ENCODE measurements at places on chromosomes 5 and 9.
A peak's percentile ranks its signal among the peaks of the same experiment; 100 is the strongest.

GRCh38 chr5:81486711-81487110 is 92.8 kb upstream of the ACOT12 start:
- no peak for DNase-seq

GRCh38 chr5:173837654-173838053 is 50.5 kb upstream of the CPEB4 start:
- DNase-seq = no peak

GRCh38 chr5:154410786-154411185 is 35.0 kb upstream of the SAP30L start:
- no peak for DNase-seq

DNA sequence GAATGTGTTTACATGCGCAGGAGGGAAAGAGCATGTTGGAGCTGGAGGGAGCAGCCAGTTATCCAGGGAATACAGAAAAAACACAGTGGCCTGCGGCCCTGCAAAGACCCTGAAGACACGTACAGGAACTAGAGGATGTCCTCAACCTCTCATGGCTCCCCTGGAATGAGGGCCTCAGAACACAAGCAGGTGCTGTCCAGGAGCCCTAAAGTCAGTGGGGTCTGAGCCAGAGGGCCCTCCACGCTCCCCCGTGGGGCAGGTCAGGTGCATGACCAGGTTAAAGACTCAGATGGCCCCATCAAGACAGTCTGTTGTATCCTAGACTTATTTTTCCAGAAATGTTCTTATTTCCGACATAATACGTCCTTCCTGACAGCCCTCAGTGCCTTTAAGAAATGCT is 106.9 kb downstream of the ROR2 start:
- DNase-seq = no peak

DNA sequence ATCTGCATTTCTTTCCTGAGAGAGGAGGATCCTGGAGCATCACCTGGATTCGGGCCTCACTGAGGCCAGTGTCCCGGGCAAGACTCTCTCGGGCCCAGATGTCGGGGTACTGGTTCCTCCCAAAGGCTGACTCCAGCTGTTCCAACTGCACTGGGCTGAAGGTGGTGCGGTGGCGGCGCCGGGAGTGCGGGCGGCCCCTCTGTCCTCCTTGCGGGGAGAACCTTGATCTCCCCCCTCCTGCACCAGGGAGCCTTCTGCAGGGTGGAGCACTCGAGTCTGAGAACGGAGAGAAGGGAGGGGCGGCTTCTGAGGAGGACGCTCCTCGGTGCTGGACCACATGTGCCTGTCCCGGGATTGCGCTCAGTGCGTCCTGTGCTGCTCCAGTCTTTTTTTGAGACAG is 2.0 kb downstream of the PROP1 start:
- DNase-seq = no peak

DNA sequence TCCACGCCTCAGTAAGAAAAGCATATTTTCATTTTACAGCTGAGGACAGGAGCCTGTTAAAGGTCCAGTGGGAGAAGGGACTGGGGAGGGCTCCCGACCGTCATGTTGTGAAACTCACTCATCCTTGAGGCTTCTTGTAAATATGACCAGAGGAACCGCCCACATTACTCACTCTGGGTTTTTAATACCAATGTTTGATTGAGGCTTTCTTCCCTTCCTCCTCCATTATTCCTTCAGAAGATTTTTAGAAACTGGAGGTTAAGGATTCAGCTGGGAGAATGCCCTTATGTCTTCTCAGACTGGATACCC is 61.4 kb upstream of the GLRX start:
- peak; percentile 75 for DNase-seq

GRCh38 chr9:133970581-133971058 is 21.5 kb downstream of the VAV2 start:
- DNase-seq = no peak

DNA sequence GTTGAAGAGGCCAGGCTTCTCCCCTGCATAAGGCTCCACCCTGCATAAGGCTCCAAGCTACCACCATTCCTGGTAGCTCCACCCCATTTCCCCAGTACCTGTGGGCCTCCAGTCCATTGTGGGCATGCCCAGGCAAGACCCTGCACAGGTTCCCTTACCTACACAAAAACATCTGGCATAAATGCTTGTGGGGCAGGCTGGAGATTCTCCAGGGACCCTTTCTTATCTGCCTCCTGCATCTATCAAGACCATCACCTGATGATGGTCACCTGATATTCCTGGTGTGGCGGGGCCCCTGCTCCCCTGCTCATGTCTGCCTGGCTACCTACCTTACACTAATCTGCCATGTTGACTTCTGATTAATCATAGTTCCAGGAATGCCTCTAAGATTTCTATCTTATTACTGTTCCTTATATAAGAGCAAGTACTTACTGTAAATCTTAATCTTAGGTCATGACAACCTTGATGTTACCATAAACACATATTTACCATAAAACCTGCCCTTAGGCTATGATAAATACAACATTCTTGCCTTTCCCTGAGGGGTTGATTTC is 41.0 kb downstream of the FGD3 start:
- peak; percentile 91 for DNase-seq

GRCh38 chr5:37712750-37713149 is 127.1 kb downstream of the GDNF start:
- DNase-seq = no peak

- DNase-seq = no peak
Measured at GRCh38 chr5:132492386-132493125, 2.0 kb upstream of the IRF1 start.

DNA sequence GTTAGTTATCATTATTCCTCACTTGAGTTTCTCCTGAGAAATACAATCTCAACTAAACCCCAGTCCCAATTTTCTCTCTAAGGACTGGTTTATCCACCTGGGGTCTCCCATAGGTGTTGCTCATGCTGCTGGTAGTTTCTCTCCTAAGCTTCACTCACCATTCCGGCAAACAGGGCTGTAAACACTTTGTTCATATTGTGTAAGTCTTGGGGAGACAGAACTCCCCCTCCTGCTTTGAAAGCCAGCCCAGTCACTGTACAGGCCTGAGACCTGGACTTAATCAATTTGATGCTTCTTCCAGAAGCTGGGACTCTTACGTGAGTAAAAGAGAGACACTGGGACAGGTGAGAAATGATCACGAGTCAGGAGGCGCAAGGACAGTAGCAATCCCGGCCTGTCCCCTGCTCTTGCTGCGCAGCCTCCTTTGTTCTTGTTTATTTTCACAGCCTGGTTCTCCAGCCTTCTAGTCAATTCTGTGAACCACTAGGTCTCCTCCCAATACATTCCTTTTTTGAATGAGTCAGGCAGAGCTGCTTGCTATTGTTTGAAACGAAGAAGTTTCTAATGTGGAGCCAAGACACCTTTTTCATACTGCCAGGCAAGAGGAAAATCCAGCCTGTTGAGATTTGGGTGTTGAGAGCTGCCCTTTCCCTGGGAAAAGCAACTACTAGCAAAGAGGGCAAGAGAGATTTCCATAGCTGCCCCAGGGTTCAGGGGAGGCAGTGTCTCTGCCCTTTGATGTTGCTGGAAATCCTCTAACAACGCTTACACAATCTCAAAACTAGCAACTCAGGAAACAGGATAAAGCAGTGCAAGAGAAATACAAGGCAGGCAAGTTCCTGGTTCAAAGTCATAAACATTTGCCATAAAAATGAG is 9.2 kb upstream of the SHROOM1 start:
- peak; percentile 56 for DNase-seq

DNA sequence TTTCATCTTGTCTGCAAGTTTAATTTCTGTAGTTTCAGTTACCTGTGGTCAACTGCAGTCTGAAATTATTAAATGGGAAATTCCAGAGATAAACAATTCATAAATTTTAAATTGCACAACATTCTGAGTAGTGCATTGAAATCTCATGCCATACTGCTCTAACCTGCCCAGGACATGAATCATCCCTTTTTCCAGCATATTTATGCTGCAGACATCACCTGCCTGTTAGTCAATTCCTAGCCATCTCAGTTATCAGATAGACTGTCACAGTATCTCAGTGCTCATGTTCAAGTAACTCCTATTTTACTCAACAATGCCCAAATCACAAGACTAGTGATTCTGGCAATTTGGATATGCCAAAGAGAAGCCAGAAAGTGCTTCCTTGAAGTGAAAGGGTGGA is 223.0 kb upstream of the GRIA1 start:
- peak; percentile 89 for DNase-seq

DNA sequence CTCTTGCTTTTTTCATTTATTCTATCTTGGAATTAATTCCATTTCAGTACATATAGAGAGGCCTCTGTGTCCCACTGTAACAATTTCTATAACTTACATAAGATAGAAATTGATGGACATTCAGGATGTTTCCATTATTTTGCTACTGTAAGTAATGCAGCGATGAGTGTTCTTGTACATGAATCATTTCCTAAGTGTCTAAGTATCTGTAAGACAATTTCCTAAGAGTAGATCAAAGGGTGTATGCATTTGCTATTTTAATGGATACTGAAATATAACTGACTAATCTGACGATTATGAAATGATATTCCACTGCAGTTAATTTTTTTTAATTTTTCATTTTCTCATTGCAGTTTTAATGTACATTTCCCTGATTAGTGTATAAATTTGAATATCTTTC is 23.0 kb upstream of the RBM22 start:
- DNase-seq = peak; percentile 42

GRCh38 chr9:130627051-130627450 is 37.3 kb upstream of the PRDM12 start:
- no peak for DNase-seq

GRCh38 chr9:103789686-103790085 is 304.4 kb upstream of the SMC2 start:
- peak; percentile 50 for DNase-seq

GRCh38 chr5:134437847-134438581 is 26.3 kb upstream of the CDKN2AIPNL start:
- DNase-seq = peak; percentile 79

GRCh38 chr5:105695941-105696340 is 1974.8 kb downstream of the EFNA5 start:
- no peak for DNase-seq

- no peak for DNase-seq
Measured at GRCh38 chr9:93183663-93184431, at the start of gene WNK2. TSS of gene WNK2 (plus strand) at chr9:93184139. CDS start at chr9:93184930, 791 bp downstream.

DNA sequence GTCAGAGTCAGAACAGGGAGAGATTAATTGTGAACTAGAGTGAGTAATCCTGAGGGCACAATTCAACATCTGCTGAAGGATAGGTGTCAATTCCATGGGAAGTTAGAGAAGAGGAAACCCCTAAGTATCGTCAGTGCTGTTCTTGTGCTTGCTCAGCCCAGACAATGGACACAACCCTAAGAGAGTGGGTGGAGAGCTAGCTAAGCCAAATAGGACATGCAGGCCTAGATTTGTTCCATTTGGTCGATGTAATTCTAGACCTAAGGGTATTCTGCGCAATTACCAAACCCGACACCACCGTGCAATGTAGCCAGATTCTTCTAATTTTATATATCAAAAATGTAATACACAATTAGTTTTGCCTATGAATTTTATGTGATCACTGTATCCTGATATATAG is 431.6 kb downstream of the SH3GL2 start:
- no peak for DNase-seq

DNA sequence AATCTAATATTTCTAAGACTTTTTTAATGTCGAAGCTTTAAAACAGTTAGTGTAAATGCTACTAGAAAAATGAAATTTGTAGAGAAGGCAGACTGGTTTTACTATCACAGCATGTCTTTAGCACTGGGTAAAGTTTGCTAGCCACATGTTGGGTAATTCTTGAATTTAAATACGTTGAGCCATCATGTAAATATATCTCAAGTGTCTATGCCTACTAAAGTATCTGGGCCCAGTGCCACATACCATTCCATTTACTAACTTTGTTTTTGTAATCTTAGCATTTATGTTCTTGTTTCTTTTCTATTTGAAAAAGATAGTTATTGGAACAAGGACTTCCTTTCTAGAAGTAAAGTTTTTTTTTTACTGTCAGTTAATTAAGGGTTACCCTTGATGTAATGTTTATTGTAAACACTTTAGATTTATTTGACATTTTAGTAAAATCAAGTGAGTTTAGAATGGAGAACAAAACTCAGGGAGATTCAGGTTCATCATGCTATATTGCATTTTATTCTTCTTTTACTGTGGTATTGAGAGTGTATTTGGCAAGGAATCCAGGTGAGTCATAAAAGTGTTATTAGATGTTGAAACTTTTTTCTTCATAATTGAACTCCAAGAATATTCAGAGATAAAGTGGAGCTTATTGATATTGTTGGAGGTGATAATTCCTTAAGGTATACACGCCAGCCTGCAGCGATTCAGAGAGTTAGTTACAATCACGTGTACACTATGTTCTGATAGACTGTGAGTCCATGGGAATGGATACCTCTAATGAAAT is 182.4 kb downstream of the CCDC171 start:
- DNase-seq = peak; percentile 94

GRCh38 chr9:91868732-91869391 is 81.2 kb downstream of the ROR2 start:
- no peak for DNase-seq
